Epithelial cell of proximal tubule (primary cell): ENCODE measurements at places on chromosomes 6 and 20. TPM values are rescaled to one million over a fixed set of nuclear protein-coding genes. Genes with fewer than 3 reads are reported as not detected.

GRCh38 chr6:23246896-23247295 lies 677.5 kb downstream of the HDGFL1 start:
- no peak for DNase-seq

DNA sequence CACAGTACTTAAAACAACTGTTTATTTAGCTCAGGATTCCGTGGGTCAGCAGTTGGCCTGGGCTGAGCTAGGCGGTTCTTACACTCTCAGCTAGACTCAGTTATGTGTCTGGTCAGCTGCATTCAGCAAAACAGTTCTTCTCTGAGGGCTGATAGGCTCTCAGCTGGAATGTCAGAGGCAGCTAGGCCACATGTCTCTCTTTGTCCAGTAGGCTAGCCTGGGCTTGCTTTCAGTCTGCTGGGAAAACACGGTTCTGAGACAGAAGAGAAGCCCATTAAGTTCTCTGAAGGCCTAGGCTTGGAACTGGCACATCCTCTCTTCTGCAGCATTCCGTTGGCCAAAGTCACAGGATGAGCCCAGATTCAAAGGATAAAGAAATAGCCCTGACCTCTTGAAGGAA lies 65.6 kb downstream of the TULP4 start:
- DNase-seq: no peak

DNA sequence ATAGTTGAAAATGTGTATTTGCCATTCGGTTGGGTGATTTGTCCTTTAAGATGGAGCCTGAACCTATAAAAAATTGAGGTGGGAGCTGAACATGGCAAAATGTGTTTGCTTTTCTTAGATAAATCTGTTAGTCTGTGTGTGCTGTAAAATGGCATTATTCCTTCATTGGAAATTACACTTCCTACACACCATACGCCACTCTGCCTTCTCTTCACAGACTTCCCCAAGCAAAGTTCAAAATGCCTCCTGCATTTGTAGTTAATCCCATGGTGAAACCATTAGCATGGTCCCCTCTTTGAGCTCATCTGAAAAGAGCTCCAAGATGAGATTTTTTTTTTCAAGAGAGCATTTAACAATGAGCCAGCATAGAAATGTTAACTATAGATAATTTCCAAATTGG lies 567 bp downstream of the ADTRP start:
- DNase-seq: no peak

GRCh38 chr6:47073125-47074110 lies 31.3 kb upstream of the ADGRF1 start:
- no peak for DNase-seq

PLCB1 gene
- total RNA-seq: 0.07 and 2.2 TPM in 2 replicates

- DNase-seq: no peak
Observed at GRCh38 chr6:159829526-159829925, 29.4 kb downstream of the PNLDC1 start.

GRCh38 chr6:151379933-151380847 lies 11.2 kb downstream of the ZBTB2 start:
- DNase-seq: no peak

DNA sequence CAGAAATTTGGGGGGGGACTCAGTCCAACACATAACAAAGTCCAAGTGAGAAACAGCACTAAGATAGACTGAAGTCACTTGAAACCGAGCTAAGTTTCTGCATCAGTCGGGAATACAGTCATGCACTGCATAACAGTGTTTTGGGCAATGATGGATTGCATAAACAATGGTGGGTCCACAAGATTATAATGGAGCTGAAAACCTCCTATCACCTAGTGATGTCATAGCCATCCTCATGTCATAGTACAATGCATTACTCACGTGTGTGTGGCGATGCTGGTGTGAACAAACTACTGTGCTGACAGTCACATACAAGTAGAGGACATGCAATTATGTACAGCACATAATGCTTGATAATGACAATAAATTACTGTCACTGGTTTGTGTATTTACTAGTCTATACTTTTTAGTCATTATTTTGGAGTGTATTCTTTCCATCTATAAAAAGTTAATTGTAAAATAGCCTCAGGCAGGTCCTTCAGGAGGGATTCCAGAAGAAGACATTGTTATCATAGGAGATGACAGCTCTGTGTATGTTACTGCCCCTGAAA lies 154.5 kb upstream of the ECI2 start:
- DNase-seq: no peak

SLC22A2 gene
- not detected in 2 replicates for total RNA-seq

- no peak for DNase-seq
Observed at GRCh38 chr6:33627876-33628275, 6.8 kb downstream of the ITPR3 start.

DNA sequence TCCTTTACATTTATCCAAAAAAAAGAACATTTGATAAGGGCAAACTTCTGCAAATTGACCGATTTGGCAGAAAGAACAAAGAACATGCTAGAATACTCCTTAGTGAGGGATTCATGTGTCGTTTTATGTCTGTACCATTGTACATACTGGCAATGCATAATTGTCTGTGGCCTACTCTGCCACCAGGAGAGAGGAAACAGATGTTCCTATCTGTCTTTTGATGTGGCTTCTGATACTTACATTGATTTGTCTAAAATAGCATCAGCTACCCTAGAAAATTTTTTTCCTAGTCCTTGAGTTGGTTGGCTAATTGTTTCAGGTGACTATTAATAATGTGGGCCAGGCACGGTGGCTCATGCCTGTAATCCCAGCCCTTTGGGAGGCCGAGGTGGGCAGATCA lies 654.1 kb downstream of the KIF16B start:
- DNase-seq: no peak

DNA sequence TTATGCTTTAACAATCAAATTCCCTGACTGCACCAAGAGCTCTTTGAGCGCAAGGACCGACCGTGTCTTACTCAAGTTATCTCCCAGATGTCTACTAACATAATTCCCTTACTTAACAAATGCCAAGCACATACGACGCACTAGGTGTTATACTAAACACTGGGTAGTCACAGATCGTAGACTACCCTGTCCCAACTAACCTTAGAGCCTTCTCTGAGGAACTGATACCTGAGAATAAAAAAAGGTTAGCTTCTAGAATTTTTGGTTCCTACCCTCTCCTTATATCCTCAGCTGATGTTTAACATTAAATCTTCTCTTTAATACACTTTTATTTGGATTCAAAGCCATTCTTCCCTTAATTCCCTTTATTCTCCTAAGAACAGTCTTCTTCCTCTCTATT lies 38.5 kb downstream of the EPB41L2 start:
- DNase-seq: no peak

ERMARD gene
- total RNA-seq: 9.1 and 12.6 TPM in 2 replicates

GNRH2 gene
- total RNA-seq: not detected in 2 replicates

GRCh38 chr20:58511861-58512260 lies 3.3 kb downstream of the APCDD1L start:
- DNase-seq: no peak

LINC00237 gene
- total RNA-seq: not detected in 2 replicates

- no peak for DNase-seq
Observed at GRCh38 chr6:170271771-170272314, 19.0 kb downstream of the DLL1 start.

CNR1 gene
- total RNA-seq: 1.8 and 4.2 TPM in 2 replicates

RHAG gene
- total RNA-seq: not detected in 2 replicates

DNA sequence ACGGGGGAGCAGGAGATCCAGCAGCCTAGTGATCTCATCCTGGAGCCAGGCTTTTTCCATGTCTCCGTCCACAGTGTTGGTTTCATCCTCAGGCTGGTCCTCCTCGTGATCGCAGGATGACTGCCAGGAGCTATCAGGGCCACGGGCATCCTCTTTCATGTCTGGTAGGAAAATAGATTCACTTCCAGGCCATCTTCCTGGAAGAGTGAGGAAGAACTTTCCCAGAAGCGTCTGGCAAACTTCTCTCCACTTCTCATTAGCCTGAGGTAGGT lies 15.3 kb upstream of the SLC9A8 start:
- DNase-seq: no peak

GRCh38 chr6:27478706-27479318 lies 5.9 kb upstream of the ZNF184 start:
- DNase-seq: no peak
